ENCODE measurements at places on chromosomes 7 and 10. TPM values are rescaled to one million over a fixed set of nuclear protein-coding genes. Genes with fewer than 3 reads are reported as not detected.

Gene MSMB
- not detected for total RNA-seq

Gene ASB4
- not detected for total RNA-seq

Gene OPN4
- total RNA-seq = not detected

Gene PNLIPRP1
- not detected for total RNA-seq

Gene C7orf57
- not detected for total RNA-seq

Gene MAGI2
- total RNA-seq = 2.9 TPM

Gene PIK3AP1
- total RNA-seq = 5.4 TPM

Gene CPA4
- 4.7 TPM for total RNA-seq

Gene CPA1
- total RNA-seq = not detected

Gene ST8SIA6
- total RNA-seq = 0.17 TPM

Gene MYL10
- not detected for total RNA-seq

Gene HHEX
- 0.40 TPM for total RNA-seq

Gene MYO1G
- total RNA-seq = not detected

Gene HSPA12A
- 79.5 TPM for total RNA-seq

Gene METTL27
- total RNA-seq = 1.4 TPM

Gene ST7
- 20.7 TPM for total RNA-seq

Gene DIP2C
- total RNA-seq = 14.4 TPM

Gene RSPH10B2
- 0.20 TPM for total RNA-seq

Gene EPO
- not detected for total RNA-seq

Gene SLC39A12
- total RNA-seq = not detected

Gene SRRM3
- total RNA-seq = 0.30 TPM
